ENCODE measurements at places on chromosomes 6 and 20.

- DNase-seq: no peak
Measured at GRCh38 chr20:58824843-58825242, 25.9 kb downstream of the GNAS-AS1 start.

- no peak for DNase-seq
Measured at GRCh38 chr20:1987826-1988225, 6.0 kb downstream of the PDYN start.

DNA sequence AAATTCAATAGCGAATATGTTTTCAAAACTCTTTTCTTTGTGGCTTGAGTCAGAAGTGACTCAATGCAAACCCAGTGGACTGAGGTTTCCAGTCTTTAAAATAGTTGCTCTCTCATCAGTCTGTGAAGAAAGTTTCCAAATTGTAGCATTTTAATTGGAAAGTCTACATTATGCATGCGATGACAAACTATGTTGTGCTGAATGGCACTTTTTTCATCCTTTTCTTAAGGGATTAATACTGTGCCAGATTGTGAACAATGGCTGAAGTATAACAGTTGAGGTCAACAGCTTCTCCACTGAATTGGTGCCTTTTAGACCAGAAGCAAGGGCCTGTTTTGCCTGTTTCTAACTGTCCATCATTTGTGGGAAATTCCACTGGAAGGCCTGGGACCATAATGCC, 377.1 kb downstream of the BTBD9 start:
- DNase-seq: no peak

- DNase-seq: peak; percentile 92
Measured at GRCh38 chr6:156933201-156934068, 156.3 kb downstream of the ARID1B start.

- no peak for DNase-seq
Measured at GRCh38 chr6:54185885-54186284, 74.6 kb downstream of the MLIP start.

DNA sequence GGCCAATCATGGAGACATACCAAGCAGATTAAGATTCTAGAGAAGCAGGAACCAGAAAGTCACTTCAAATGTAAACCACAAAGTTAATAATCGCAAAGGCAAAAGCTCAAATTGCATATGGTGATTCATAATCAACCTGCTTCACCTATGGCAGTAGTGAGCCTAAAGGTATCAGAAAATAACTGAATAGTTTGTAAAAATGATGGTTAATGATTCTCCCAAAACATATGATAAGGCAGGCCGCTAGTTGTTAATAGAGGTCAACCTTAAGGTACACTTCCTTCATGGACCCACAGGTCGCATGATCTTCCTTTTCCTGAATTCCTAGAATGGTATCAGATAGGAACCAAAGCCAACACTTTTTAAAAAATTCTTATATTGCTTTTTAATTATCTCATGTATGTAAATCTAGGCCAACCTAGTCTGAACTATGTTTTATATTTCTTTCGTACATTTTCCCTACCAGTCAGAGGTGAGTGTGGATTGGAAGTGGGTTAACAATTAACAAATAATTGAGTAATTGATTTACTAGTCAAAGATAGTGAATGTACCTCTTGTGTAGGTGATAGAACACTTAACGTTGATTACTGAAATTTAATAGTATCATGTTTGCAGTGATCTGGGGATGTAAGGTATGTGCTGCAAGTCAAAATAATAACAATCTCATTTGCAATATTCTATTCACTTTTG, 16.4 kb downstream of the TAAR2 start:
- DNase-seq: no peak

DNA sequence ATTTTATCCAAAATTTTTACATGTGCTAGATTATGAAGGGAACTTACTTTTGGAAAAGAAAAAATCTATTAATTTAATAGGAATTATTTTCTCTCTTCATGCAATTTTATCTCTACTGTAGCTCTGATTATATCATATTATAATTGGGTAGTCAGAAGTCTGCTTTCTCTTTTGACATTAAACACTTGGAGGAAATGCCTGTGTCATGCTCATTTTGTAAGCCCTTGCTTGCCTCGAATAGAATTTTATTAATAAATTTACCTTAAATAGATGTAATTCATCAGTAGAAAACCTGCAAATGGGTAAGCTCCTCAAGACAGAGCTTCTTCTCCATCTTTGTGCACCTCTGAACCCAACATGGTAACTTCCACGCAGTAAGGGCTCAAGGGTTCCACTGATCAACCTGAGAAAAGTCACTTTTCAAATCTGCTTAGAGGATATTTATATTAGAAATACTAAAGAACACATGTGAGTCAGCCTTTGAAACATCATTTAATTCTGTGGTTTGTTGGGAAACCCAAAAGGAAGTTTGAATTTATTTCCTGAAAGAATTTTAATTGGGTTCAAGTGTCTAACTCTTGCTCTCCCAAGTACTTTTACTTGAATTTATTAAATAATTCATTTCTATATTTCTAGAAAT, 266.0 kb downstream of the ALDH8A1 start:
- no peak for DNase-seq

GRCh38 chr6:37502703-37503291, 3.1 kb upstream of the CCDC167 start:
- DNase-seq: no peak

DNA sequence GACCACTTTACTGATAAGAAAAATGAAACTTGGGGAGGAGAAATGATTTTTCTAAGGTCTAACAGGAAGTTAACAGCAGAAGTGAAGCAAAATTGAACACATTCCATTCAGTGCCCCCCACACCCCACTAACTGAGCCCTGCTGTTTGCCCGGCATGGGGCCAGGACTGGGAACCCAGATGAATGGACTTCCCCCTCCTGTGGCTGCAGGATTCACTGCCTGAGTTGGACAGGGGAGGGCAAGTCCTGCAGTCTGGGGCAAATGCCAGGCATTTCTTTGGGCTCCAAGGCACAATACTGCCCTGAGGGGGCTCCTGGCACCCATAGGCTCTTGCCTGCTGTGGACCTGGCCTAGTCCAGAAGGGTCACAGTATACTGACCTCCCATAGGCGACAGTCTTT, 28.3 kb downstream of the FYN start:
- no peak for DNase-seq

GRCh38 chr6:168232062-168232461, 87.5 kb downstream of the DACT2 start:
- DNase-seq: no peak

- DNase-seq: no peak
Measured at GRCh38 chr6:88708197-88708744, 255.1 kb downstream of the RNGTT start.

GRCh38 chr6:18640134-18640533, 253.0 kb downstream of the RNF144B start:
- no peak for DNase-seq

- DNase-seq: no peak
Measured at GRCh38 chr6:10421158-10421920, 6.5 kb upstream of the TFAP2A start.

DNA sequence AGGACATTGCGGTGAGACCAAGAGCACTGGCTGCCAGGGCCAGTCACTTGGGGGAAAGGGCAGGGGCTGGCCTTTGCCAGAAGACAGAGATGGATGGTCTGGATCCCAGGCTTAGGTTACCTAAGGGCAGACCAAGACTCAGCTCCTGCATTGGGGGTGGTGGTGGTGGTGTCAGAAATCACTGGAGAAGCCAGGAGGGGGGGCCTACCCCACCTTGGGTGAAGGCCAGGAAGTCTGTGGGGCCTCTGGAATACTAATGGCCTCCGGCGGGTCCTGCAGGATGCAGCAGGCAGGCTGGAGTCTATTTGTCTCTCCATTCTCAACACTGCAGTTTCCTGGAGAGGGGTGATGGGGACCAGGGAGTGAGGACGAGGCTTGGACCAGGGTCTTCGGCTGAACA, 32.8 kb downstream of the CD40 start:
- DNase-seq: no peak

DNA sequence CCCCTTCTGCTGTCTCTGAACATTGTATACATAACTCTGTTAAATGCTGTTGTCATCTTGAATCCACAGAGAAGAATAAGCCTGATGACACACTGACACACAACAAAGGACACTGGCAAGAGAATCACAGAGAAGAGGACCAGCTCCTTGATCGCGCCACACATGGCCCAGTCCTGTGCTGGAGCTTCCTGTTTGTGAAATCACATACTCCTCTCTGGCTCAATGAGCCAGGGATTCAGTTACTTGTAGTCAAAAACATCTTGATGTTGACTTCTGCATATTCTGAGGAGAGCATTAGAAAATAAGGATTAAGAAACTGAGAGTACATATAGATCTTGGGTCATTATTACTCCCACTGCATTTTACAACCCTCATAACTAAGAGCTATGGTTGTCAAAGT, 100.1 kb downstream of the EPB41L2 start:
- DNase-seq: no peak

- no peak for DNase-seq
Measured at GRCh38 chr20:60806354-60806753, 445.7 kb upstream of the CDH4 start.

DNA sequence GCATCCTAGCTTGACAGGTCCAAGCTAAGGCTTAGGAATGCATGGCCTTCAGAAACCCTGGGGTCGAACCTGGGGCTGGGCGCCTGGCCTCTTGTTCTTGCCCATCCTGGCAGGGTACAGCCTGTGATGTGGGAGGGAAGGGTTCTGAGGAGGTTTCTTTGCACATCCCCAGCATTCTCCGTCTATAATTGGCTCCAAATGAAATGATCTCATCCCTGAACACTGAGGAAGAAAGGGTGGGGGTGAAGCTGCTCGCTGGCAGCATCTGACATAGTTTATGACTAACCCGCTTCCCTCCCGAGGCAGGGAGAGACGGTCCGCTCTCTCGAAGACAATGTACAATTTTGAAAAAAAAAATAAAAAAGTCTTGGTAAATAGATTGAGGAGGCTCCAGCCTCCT, 67.1 kb upstream of the ZNFX1 start:
- DNase-seq: no peak

- DNase-seq: no peak
Measured at GRCh38 chr20:23251779-23252178, 98.8 kb upstream of the NXT1 start.

DNA sequence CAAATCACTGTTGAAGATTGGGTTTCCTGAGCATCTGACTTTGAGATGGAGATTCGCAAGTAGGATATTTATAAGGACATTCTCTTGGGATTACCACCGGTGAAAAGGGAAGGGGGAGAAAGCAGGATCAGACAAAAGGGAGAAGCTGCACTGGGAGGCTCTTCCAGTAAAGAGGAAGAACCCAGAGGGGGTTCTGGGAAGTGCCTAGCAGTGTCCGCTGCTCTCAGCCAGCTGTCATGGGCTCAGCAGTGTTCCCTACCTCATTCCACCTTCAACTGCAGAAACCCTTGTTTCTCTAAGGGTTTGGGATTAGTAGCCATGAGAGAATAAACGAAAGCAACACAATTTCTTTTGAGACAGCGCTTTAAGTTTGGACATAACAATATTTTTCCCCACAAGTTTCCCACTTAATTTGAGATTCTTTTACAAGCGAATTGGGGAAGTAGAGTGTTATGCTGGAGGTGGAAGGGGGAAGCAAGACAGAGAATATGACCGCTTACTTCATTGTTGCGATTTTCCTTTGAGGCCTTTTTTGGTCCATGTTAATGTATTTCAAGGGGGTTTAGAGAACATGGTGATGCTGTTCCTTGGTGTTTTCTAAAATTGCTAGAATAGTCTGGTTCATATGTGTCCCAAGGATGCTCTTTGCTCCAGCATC, 154.5 kb upstream of the SCGN start:
- no peak for DNase-seq

- peak; percentile 57 for DNase-seq
Measured at GRCh38 chr20:45456632-45457031, 12.9 kb upstream of the WFDC2 start.

DNA sequence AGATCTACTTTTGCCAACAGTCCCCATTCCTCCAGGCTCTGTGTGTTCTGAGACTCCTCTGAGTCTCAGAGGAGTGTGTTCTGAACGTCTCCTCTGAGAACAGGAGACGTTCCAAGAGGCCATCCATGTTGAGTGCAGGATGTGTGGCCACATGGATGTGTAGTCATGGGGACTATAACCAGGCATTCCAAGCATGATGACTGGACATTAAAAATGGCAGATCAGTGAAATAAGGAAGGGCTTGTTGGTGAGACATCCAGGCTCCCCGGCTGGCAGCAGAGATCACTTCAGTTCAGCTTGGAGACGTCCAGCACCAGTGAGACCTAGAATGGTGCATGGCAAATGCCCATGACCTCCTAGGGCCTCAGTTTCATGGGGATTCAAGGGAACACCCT, 34.3 kb upstream of the POU5F1 start:
- DNase-seq: no peak

DNA sequence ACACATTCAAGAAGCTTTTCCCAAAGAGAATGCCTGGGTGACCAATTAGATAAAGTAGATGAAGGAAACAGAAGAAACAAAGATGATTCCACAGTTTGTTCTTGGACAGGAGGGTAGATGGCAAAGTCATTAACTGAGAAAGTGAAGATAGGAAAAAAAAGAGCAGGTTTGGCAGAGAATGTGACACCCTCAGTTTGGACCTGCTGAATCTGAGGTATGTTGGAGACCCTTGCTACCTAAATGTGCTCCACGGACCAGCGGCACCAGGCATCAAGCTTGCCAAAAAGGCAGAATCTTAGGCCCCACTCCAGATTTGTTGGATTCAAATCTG, 49.7 kb downstream of the ARHGAP18 start:
- DNase-seq: no peak

- DNase-seq: no peak
Measured at GRCh38 chr20:34415079-34415478, 52.0 kb downstream of the ITCH start.

- peak; percentile 45 for DNase-seq
Measured at GRCh38 chr6:29631860-29632731, 887 bp downstream of the GABBR1 start.

DNA sequence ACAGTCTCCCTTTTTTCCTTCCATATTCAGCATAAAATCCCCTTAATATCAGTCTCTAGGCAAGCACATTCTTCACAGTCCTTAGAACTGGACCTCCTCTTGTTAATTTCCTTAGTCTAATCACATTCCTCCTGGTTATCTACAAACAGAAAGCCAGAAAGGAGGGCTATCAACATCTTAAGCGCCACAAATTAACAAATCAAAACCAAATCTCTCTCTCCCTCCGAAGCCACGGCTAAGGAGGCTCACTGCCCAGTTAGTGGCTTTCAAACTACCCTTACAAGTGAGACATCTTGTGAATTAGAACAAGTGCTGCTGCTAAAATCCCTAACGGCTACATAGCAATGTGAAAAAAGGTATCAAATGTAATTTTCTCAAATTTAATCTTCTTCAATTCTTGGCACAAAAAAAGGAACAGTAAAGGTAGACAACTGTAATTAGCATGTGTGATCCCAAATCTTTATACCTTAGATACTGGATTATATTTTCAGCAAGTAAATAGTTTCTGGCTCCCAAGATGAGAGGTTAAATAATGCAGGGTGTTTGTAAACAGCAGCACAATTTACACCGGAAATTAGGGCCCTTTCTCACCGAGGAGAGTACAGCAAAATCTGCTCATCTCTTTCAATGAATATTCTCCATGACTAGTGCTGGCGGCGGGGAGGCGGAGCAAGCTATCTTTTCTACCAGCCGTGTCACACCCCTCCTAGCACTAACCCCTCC, 1.4 kb upstream of the TRIM39 start:
- DNase-seq: no peak

- no peak for DNase-seq
Measured at GRCh38 chr20:20014659-20015058, 2.5 kb upstream of the NAA20 start.

- no peak for DNase-seq
Measured at GRCh38 chr6:112007805-112008204, 46.1 kb upstream of the CCN6 start.

GRCh38 chr6:150987855-150988464, 122.5 kb downstream of the MTHFD1L start:
- no peak for DNase-seq

Measured in NCI-H1105 treated with DMSO at 0.1 percent for 48 hours (cell line).